ENCODE measurements at places on chromosomes 5 and 9.
A peak's percentile ranks its signal among the peaks of the same experiment; 100 is the strongest.

DNA sequence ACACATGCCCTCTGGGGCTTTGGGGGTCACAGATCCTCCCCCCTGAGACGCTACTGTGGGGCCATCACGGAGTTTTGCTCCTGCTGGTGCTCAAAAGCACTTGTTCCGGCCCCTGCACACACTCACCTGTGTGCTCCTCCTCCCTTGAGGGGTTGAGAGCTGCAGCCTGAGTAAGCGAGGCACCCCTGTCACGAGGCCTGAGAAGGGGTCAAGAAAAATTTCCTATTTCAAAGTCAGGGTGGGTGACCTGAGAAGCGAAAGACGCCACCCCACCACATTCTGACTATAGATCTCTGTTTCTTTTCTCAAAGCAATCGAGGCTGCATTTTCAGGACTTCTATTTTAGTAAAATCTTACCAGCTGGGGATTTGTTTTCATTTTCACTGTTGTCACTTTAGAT is 138.5 kb downstream of the DCP2 start:
- DNase-seq = no peak

DNA sequence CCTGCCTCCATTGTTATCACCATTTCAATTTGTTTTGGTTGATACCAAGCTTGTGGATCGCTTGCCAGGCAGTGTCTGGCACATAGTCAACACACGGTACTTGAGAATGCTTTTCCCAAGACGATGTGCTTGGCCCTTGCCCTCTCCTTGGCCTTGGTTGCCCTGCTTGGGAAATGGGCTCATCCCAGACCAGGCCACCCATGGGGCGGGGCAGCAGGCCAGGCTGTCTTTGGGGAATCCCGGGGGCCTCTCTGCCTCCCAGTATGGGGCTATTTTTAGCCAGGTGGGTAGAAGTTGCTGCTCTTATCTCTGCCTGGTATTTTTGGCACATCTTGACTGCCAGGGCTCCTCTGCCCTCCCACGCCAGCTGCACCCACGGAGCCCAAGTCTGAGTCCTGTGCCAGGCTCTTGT is 49.9 kb downstream of the LMX1B start:
- DNase-seq = no peak

DNA sequence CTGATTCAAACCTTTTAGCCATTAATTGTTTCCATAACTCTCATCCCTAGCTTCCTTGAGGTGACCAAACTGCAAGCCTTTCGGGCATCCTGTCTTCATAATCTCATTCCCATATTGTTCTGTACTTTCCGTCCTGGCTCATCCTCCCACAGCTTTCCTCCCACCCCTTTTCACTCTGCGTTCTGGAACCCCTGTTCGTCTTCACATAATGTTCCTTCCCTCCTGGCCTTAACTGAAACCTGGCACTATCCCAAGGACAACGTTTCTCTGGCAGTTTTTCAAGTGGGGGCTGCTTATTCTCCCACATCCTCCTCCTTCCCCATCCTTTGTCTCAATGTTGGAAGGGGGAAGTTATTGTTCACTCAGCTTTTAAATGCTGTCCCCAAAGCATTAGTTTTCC is 1.5 kb downstream of the ZNF189 start:
- peak; percentile 4 for DNase-seq

- no peak for DNase-seq
Observed at GRCh38 chr5:157828105-157828943, 30.6 kb downstream of the CLINT1 start.

DNA sequence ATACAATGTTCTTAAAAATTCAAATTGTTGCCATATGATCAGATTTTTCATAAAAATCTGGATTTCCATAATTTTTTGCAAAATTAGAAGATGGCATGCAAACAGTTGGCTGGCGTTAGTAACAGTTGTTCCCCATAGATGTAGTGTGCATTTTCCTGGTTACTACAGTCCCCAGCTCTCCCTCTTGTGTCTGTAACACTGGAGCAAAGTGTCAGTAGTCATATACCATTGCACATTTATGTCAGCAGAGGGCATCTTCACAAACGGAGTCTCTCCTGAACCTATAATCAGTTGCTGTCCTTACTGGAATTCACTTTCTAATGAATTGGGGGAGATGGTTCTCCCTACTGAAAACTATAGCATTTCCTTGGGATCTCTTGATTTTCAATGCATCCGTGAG is 44.7 kb upstream of the DMAC1 start:
- DNase-seq = no peak

- no peak for DNase-seq
Observed at GRCh38 chr9:25177858-25178257, 500.4 kb downstream of the TUSC1 start.

- no peak for DNase-seq
Observed at GRCh38 chr9:109444771-109445320, 53.3 kb downstream of the PTPN3 start.
